ENCODE measurements at places on chromosomes 1 and 21. TPM values are rescaled to one million over a fixed set of nuclear protein-coding genes. Genes with fewer than 3 reads are reported as not detected.

GRCh38 chr1:31398246-31398645 lies 14.8 kb upstream of the SERINC2 start:
- DNase-seq, result no peak

- no peak for DNase-seq
Observed at GRCh38 chr1:59979666-59980065, 53.1 kb upstream of the CYP2J2 start.

DNA sequence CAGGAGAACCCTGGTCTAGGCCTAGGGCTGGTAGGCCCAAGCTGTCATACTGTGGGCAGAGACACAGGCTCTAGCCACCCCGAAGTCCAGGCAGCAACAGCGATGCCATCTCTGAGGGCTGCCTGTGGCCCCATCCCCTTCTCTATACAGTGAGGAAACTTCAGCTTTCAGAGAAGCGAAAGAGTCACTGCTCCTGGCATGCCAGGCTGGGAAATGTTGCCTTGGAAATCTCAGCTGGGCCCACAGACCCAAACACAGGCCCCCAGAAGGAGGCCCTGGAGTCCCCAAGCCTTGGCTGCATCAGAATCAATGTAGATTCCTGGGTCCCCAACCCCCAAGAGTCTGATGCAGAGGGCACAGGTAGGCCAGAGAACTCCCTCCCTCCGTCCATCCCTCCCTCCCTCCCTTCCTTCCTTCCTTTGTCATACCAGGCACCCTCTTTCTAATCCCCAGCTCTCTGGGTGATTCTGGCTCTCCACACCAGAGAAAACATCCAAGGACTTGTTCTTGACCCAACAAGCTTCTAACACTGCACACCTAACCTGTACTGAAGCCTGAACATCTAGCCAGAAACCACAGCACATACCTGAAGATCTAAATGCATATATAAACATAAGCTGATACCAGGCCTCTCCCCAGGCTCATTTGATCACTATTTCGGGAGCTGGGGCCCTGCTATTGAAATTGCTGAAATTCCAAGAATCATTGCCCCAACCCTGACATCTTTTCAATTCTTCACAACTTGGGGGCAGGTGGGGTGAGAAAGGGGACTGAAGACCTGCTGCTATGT lies 143.2 kb upstream of the EDN2 start:
- DNase-seq, result no peak

DNA sequence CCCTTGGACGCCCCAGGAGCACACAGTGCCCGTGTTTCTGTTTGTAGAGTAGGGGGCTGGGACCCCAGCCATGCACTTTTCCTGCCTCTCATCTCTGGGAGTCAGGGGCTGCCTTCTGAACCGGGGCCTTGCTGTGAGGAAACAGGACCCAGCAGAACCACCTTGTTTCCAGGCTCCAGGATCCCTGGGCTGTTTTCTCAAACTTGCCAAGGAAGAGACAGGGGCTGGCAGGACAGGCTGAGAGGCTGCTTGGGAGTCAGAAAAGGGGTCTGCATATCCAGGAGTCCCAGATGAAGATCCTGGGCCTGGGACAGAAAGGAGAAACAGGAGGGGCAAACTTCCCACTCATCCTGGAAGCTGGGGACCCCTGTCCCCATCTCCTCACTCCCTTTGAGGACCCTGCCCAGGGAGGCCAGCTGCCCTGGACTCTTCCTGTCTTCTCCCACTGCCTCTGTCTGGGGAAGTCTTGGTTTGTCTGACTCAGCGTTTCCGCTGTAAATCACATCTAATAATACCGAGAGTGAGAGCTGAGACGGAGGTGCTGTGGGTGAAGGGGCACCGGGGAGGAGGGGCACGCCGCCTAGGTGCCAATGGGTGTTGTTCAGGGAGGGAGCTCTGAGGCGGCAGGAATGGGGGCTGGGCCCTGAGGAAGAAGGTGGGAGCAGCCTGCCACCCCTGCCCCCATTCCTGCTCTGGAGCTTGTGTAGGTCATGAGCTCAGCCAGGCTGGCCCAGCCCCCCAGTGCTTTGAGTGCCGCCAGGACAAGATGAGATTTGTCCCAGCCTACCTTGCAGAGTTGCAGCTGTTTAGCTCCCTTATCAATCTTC lies 16.7 kb downstream of the POU3F1 start:
- DNase-seq, result no peak

DNA sequence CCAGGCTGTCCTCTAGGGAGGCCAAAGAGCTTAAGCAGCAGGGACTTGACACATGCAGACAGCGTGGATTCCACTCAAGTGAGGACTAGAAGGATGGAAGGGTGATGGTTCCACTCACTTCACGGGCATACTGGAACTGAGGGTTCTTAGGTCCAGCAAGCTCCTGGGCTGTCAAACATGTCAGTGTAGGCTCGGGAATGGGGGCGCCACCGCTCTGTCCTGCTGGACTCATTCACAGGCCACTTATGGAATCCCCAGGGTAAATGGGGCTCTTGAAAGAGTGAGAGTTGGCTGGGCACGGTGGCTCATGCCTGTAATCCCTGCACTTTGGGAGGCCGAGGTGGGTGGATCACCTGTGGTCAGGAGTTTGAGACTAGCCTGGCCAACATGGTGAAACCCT lies 27.7 kb upstream of the CSF3R start:
- DNase-seq, result no peak

DNA sequence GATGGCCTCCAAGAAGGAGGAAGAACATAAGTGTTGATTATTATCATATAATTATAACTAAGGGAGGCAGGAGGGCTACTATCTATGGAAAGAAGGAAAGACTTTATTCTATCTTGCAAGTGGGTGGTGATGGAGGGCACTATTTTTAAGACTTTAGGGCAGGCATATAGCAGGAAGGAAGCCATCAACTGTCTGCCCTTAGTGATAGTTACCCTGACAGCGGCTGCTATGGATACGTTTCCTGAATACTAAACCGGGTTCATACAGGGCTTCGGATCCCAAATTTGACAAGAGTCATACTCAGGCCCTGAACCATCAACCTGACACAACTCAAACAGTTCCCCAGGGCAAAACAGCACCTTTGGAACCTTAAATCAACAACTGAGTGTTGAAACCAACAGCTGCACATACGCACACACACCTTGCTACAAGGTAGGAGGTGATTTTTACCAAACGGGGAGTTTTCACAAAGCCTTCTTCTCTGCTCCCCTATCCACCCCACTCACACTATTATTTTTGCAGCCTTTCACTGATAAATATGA lies 397.2 kb downstream of the OMA1 start:
- no peak for DNase-seq

The CRYZL1 gene
- 34.7 TPM for total RNA-seq

DNA sequence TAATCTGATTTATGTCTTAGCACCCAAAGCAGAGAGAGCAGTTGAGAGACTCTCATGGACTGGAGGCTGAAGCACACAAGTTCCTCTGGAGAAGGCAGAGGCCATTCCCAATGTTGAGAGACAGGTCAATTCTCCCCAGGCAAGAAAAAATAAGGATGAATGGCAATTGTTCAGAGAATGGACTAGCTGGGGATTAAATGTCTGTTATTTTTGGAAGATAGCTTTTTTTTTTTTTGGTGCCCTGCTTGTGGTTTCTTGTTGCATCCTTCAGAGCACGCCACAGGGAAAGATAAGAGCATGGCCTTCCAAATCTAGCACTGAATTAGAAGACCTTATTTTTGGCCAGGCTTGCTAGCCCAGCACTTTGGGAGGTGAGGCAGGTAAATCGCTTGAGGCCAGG lies 65.6 kb upstream of the ERRFI1 start:
- no peak for DNase-seq

DNA sequence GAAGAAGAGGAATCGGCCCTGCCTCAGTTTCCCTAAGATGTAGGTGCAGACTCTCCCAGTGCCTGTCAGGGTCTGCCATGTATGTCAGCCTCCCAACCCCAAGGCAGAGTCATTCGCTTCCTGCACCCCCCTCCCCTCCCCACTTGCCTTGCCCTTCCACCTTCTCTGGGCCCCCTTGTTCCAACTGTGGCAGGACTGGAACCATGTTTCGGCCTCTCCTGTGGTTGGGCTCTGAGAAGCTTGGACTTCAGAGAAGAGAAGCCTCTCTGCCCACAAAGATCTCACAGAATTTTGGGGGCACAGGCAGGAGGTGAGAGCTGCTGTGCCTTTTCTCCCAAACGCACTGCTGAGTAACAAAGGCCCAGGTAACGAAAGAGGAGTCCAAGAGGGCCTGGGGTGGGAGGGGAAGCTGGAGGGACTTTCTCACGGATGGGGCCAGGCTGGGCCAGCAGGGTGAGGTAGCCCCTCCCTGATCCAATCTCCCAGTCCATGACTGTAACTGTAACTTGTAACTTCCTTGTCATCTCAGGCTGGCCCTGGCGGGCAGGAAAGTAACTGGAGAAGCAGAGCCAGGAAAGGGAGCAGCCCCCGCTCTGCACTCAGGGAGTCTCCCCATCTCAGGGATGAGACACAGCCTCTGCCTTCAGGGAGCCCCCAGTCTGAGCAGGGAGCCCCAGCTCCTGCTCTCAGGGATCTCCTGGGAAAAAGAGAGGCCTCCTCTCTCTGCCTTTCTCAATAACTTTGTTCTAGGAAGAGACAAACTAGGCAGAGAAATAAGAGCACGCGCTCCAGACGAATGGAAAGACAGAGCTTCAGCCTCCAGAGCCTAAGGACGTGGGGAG lies 11.3 kb downstream of the CRABP2 start:
- DNase-seq, result no peak

The NBPF20 gene
- total RNA-seq, result 2.0 TPM

DNA sequence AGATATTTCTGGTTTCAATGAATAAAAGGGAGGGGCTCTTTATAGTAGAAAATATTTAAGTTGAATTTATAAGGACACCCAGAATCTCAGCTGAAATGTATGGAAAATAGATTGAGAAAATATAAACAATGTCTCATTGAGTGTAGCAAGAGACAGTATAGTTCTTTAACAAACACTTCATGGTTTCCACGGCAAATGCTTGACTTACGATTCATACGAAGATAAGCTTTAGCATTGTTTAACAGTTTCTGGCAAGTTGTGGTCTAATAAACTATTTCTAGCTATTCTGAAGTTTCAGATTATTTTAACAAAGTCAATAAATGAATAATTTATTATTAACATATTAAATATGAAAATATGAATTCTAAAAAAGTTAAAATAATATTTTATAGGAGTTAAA lies 1419.4 kb downstream of the KCNT2 start:
- no peak for DNase-seq

The TTC22 gene
- 88.7 TPM for total RNA-seq

DNA sequence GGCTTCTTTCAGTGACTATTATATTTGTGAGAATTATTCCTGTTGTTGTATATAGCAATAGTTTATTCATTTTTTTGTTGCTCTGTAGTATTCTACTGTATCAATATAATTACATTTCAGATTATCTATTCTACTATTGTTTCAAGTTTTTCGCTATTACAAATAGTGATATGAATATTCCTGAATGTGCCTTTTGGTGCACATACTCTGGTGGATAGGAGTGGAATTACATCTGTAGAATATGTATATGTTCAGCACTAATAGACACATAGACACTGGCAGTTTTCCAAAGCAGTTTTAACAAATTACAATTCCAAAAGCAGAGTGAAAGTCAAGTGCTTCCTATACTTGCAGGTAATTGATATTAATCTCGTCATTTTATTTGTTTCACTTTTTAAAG lies 696.2 kb upstream of the PRMT6 start:
- DNase-seq, result no peak

DNA sequence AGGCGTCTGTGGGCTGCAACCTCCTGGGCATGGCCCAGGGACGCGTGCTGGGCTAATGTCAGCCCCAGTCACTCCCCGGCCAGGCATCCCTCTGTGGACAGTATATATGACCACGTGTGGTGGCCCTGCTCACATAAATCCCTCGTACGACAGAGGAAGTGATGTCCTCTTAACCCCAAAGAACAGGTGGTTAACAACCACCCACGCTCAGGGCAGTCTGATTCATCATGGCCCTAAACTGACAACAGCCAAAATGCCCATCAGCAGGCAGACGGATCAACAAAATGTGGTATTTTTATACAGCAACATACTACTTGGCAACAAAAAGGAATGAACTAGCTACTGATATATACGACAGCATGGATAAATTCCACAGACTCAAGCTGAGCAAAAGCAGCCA lies 51.0 kb downstream of the ECE1 start:
- DNase-seq, result no peak

- no peak for DNase-seq
Observed at GRCh38 chr1:65048335-65048734, 82.0 kb upstream of the JAK1 start.

The PEX19 gene
- total RNA-seq, result 70.1 TPM

DNA sequence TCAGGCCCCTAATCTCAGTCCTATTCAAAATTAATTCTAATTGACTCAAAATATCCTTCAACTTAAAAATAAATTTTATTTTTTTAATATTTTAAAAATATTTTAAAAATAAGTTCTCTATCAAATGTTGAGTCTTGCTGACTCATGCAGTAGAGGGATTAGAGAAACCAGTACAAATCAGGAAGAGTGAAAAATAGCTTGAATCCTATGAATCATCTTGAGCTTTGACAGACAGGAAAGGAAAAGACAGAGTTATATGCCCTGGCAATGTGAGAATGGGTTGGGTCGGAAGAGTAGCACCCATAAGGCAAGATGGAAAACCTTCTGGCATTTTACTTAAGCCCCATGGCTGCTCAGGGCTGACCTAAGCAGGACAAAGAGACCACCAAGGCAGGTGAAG lies 346.6 kb upstream of the RUNX1 start:
- DNase-seq, result no peak

- DNase-seq, result peak; percentile 44
Observed at GRCh38 chr1:36516372-36517010, 33.8 kb upstream of the CSF3R start.

The KLHDC7A gene
- 0.95 TPM for total RNA-seq

- no peak for DNase-seq
Observed at GRCh38 chr21:46489800-46490199, 31.1 kb downstream of the DIP2A start.

- DNase-seq, result no peak
Observed at GRCh38 chr1:3669421-3669821, 17.1 kb downstream of the TP73 start.

GRCh38 chr1:116982319-116983004 lies 19.1 kb upstream of the CD101 start:
- DNase-seq, result peak; percentile 77

All from left colon (tissue), 2 donors.